ENCODE measurements at places on chromosomes 7 and 10.
A peak's percentile ranks its signal among the peaks of the same experiment; 100 is the strongest.

GRCh38 chr10:116055252-116055916, 217.6 kb downstream of the GFRA1 start:
- DNase-seq = no peak

- DNase-seq = peak; percentile 3
Observed at GRCh38 chr7:6350433-6351058, 78.1 kb upstream of the CYTH3 start.

GRCh38 chr7:142796501-142797390, 26.0 kb downstream of the PRSS2 start:
- DNase-seq = no peak

DNA sequence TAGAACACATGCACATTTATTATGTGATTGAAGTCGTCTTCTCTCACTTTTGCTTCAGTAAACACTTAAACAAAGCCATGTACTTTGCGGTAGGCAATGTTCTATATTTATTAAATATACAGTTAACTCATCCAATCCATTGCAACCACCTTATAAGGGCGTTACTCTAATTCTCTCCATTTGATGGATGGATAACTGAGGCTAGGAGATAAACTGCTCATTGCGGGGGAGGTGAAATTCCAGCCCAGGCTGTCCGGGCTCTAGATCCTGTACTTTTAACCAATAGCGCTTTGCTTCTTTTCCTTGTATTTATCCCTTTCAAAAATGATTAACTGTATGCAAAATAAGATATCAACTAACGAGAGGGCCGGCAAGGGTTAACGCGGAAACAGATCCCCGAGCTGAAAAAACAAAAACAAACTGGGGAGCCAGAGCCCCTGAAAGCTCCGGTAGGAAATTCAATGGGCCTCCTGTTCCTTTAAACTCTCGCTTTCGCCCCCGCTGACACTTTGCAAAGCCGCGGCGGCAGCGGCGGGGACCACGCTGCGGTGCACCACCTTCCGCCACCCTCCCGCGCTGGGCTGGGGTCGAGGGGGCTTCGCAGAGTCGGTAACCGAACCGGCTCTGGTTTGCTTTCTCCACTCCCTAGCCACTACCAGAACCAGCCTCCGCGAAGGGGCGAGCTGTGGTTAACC, 1.0 kb upstream of the PLXDC2 start:
- DNase-seq = no peak

- no peak for DNase-seq
Observed at GRCh38 chr7:44320141-44320540, 5.3 kb downstream of the CAMK2B start.

- no peak for DNase-seq
Observed at GRCh38 chr7:294440-295154, 4.6 kb downstream of the FOXL3 start.

DNA sequence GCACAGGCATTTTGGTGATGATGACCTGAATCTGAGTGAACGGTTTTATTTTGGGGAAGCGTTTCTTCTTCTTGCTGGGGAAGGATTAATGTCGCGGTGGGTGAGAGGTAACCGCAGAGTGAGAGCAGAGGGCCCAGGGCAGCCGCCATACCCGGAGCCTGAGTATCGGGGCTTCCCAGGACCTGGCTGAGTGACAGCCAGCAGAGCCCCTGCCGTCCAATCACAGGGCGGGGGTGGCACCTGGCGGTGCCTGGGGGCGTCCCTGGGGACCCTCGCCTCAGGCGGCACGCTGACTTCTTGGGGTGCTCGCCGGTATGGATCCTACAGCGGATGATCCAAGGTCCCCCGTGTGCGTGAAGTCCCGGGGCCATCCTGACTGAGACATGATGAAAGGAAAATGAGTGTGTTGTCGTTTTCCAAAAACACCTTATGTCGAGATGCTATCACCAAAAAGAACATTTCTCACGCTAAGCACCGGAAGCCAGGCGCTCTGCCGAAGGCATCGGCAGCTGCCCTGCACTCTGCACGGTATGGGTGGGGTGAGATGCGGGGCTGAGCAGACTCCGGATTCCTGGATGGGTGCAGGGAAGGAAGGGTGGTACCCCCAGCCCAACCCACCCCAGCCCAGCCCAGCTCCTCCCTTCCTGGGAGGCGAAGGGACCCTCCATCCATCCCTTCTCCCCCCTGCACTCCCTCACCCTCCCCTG, 227.9 kb upstream of the SHH start:
- no peak for DNase-seq

DNA sequence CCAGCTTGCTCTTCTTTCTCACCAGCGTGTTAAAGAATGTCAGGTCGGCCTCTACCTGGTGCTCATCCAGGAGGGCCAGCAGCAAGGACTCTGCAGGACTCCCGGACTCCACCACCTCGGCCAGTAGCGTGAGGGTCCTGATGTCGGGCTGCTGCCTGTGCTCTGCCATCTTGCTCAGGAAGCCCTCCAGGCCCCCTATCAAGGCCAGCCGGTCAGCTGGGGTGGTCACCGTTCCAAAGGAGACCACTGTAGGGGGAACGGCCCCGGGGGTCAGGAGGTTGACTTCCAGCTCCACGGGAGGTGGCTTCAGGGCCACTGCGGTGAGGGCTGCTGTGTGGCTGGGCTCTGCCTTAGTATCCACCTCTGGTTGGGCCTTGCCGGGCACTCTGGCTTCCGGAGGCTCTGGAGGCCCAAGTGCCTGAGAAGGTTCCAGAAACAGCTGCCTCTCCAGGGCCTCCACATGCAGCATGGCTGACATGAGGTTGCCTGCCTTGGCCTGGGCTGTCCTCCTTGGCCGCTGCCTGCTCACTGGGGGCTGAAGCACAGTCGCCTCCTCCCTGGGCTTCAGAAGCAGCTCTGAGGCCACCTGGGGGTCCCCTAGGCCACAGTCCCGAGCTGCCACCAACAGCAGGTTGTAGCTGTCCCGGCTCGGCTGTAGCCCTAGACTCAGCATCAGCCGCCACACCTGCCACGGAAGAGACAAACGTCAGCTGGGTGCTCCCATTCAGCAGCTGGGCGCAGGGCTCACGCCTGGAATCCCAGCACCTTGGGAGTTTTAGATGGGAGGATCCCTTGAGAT, 13.5 kb downstream of the PTCD1 start:
- no peak for DNase-seq

DNA sequence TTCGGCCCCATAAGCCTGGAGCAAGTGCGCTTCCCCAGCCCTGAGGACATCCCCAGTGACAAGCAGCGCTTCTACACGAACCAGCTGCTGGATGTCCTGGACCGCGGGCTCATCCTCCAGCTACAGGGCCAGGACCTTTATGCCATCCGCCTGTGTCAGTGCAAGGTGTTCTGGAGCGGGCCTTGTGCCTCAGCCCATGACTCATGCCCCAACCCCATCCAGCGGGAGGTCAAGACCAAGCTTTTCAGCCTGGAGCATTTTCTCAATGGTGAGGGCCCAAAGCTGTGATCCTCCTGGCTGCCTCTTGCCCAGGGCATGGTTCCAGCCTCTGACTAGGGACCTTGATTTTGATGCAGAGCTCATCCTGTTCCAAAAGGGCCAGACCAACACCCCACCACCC, 10.1 kb downstream of the IRF5 start:
- no peak for DNase-seq

DNA sequence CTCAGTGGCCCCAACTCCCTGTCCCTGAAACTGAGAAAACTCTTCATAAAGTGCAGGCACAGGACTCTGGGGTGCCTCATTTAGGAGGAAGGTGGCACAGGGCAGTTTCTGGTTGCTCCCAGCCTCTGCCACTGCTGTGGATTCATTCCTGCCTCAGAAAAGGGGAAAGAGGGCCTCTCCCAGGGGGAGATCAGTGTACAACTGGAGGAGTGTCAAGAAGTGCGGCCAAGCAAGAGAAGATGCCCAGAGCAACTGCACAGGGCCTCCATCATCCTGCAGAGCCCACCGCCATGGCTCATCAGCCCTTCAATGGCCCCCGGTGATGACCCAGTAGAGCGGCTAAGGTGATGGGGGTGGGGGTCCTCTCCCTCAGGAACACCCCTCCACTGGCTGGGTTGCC, 150.3 kb downstream of the PLXNA4 start:
- no peak for DNase-seq

- no peak for DNase-seq
Observed at GRCh38 chr10:88243836-88244730, 339.0 kb downstream of the RNLS start.

GRCh38 chr7:142811154-142811737, 40.5 kb downstream of the PRSS2 start:
- DNase-seq = peak; percentile 48

DNA sequence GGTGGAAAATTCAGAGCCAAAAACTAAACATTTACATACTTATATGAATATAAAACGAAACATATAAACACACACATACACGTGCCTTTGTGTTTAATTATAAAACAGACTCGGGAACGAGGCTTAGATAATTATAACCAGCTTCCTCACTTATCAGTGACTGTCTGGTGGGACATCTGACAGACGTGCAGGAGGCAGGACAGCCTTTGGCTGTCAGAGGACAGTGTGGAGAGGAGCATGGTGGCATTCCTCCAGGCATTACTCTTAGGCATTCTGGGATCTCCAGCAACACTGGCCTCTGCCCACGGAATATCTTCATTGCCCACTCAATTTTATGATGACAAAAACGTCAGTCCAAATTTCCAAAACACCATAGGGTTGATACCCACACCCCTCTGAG, 262.2 kb upstream of the NFE2L3 start:
- no peak for DNase-seq

- DNase-seq = no peak
Observed at GRCh38 chr7:20244334-20245120, 27.3 kb upstream of the MACC1 start.

- DNase-seq = no peak
Observed at GRCh38 chr10:101121654-101122031, 9.5 kb upstream of the TLX1 start.

DNA sequence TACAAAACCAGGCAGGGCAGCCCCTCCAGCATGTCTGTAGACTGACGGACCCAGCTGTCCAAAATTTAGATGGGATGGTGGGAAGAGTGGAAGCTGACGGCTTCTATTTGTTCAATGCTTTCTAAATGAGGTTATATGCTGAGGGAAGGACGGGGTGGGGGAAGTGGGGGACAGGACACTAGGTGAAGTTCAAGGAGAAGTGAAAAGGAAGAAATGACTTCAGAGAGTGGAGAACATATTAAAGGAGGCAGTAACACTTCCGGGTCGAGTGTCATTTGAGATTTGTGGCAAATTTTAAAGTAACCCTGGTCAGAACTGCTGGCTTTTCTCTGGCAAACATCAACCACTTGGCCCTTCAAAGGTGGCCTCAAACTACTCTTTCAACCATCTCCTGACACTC, 9.4 kb downstream of the PIP4K2A start:
- no peak for DNase-seq

DNA sequence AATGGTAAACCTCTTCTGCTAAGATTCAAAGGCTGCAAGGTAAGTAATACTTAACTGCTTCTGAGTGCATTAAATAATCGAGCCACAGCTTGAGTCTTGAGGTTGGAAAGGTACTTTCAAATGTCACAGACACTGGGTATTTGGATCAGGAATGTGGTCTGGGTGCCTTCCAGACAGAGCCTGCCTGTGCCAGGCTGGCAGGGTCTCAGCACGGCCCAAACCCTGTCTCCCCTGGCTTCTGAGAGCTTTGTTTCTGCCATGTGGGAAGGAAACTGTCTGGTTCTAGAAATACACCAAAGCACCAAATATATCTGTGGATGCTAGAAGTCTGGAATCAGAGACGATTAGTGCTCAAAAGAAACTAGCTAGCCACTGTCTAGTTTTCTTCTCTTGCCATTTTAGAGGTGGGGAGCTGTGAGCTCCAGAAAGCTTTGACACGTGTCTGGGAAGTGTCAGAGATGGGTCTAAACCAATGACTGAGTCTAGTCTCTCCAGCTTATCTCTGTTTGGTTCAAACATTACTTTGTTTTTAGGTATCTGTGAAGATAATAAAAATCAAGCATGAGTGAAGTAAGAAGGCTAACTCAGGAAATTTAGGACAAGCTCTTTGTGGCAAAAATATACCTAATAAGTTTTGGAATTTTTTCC, 162.8 kb downstream of the CYP26A1 start:
- no peak for DNase-seq

- peak; percentile 89 for DNase-seq
Observed at GRCh38 chr10:58756130-58756719, 243.6 kb downstream of the BICC1 start.

DNA sequence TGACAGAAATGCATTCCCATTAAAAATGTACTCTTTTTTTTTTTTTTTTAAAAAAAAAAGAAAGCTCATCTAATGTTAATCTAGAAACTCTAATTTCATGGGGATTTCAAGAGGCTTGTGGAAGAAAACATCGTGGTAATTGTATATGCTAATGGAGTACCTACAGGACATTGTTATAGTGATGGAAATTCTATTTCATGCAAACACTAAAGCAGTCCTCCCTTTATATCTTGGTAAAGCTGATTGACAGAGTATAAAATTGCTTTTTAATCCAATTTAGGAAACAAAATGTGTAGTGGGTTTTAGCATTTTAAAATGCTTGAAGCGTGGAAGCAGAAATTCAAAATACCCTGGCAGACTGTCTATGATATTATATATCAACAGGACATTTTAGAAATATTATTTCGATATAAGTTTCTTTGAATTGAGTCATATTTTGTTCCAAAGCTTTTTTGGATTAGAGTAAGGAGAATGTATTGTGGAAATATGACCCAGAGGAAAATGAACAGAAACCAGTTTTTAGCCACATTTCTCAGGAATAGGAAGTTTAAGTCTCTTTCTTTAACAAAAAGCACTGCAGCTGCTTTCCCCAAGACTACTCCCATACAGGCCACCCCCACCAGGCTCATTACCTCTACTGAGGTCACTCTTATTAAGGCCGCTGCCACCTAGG, 121.9 kb downstream of the WNT2 start:
- DNase-seq = no peak

DNA sequence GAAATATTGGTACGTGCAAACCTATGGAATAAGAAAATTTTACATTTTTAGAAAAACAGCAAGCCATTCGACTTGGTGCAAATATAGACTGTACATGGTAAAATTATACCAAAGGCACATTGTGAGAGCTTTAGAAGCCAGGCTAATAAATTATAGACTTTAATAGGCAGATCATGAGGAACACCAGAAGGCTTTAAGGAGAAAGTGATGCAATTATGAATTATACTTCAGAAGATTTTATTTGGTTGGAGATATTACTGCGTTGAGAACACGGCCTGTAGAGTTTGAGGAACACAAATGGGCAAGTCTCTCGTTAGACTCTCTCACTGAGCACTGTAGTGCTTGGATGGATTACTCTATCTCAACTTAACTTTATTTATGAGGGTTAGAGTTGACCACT, 141.7 kb downstream of the MACC1 start:
- no peak for DNase-seq
